Activated T-helper 1 cell treated with anti-CD3 and anti-CD28 coated beads, Interleukin-12 subunit alpha, Interleukin-12 subunit beta, Interleukin-2, Interleukin-4 antibody, amounts not matched to agents 30 ng/mL and 10 ng/mL and 1 ng/mL, durations not matched to agents 14 hours and 24 hours and 36 hours (primary cell): ENCODE measurements at places on chromosomes 2 and 18.

DNA sequence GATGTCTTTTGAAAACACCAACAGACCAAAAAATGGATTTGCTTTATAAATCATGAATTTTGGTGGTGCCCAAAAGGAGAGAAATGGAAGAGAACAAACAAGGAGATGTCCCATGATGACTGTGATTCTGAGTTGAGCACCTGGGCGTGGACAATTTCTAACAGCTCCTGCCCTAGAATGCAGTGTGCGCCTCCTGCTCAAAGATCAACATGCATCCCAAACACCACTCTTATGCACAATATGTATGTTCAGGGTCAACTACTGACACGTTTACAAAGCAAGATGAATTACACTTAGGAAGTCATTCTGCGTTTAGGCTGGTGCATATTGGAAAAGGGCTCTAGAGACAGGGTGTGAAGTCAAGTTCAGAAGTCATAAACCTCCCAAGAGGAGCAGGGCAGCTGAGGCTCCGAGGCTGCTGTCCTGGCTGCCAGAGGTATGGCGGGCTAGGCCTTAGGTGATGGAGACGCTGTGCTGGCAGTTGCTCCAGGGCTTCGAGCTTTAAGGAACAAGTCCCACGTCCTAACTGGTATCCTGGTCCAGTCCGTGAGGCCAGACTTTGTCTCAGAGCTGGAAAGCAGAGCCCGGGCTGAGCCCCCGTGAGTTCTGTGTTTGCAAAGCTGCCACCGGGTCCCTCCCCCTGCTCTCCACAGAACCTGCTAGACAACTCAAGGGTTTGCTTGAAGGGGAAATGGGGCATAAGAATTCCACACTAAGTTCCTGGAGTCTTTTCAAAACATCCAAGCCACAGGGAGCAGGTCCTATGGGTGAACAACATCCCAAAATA, 74.0 kb downstream of the ZNF516 start:
- DNase-seq: no peak

GRCh38 chr2:83686863-83687262, 772.2 kb downstream of the SUCLG1 start:
- DNase-seq: no peak

- no peak for DNase-seq
Measured at GRCh38 chr2:74735564-74735963, 81.5 kb downstream of the SEMA4F start.

GRCh38 chr2:122206101-122206500, 450.6 kb downstream of the TSN start:
- no peak for DNase-seq

- no peak for DNase-seq
Measured at GRCh38 chr2:2561346-2562095, 230.4 kb upstream of the MYT1L start.

DNA sequence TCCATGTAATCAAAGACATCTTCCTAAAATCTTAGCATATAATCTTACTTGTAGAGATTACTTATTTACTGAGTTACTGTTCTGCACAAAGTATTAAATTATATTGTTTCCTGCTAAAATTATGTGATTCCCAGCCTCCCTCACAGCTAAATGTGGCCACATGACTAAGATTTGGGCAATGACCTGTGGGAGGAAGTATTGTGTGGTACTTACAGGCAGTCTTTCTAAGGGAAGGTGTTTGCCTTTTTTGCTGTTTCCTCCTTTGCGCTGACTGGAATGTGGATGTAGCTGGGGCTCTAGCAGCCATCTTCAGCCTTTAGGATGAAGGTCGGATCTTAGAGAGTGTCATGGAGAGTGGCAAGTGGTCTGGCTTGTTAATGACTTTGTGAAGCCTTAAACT, 146.3 kb upstream of the APCDD1 start:
- DNase-seq: no peak

GRCh38 chr2:172995323-172996244, 80.1 kb upstream of the MAP3K20 start:
- no peak for DNase-seq

- no peak for DNase-seq
Measured at GRCh38 chr2:103003750-103004260, 242.0 kb downstream of the TMEM182 start.

DNA sequence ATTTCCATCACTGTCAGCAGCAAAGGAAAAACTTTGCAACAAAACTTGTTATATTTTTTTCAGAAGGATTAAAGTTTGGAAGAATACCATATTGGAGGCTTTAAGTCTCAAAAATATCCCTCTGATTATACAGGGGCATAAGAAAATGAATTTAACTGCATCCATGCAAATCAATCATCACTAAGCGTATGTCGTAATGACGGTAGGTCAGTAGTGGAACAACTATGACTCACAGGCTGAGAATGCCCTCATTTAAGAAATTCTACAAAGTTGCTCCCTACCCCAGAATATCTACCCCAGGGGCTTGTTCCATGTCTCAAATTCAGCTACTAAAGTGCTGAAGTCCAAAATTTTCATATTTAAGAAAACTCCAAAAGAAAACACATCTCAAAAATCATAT, 12.5 kb upstream of the NAB1 start:
- no peak for DNase-seq

DNA sequence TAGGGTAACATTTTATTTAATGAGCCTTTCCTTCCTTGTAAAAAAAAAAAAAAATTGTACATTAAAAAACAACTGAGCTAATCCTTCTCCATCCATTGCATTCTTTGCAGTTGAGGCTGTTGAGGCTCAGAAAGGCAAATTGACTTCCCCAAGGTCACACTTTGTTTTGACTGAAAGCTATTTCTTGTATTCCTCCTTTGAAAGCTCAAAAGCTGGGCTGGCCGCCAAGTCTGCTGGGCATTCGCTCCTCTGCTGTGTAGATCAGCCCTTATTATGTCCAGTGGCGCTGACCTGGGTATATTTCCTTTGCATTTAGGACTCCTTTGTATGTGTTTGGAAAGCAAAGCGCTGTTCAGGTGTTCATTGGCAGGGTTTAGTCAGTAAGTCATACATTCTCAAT, 44.0 kb downstream of the SGPP2 start:
- DNase-seq: no peak

DNA sequence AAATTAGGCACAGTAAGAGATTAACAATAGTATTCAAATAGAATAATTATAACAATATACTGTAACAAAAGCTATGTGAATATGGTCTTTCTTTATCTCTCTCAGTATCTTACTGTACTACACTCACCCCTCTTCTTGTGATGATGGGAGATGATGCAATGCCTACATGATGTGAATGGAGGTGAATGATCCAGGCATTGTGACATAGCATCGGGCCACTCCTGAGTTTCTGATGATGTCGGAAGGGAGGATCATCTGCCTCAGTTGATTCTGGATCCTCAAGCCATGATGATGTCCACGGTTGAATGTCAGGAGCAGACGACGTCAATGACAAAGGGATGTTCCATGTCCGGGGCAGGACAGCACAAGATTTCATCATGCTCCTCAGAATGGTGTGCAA, 268.3 kb upstream of the MGAT5 start:
- DNase-seq: no peak

DNA sequence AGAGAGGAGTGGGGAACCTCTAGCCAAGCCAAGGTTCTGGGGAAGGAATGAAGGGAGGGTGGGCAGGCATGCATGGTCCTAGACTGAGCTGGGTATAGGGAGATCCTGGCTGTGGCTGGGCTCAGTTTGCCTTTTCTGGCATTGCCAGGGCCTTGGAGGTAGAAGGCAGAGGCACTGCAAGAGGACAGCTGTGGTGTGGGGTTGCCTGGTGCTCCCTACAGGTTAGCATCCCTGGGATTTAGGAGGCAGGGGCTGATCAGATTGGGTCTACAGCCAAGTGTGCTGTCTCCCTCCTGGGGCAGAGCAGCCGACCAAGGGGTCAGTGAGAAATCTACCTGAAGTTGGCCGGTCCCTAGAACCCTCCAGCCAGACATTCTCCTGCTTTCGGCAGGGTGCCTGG, 15.9 kb downstream of the ABCG8 start:
- DNase-seq: no peak

DNA sequence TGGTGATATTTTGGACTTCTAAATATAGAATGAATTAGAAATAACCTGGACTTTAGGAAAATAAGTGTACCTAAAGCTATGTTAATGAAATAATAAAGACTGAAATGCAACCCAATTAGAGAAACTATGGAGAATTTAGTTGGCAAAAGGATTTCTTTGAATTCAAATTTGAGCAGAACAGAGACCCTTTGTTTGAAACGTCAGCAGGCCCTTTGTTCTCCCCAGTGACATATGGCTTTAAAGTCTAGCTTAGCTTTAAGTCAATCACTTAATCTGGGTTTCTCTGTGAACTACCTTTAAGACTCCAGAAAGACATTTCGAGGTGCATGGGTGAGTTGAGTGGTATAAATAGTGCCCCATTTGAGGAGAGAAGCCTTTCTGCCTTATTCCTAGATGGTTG, 130.5 kb upstream of the CREB1 start:
- DNase-seq: no peak

- no peak for DNase-seq
Measured at GRCh38 chr2:175135862-175136261, 32.1 kb downstream of the ATF2 start.

- no peak for DNase-seq
Measured at GRCh38 chr2:37616677-37617005, 54.8 kb downstream of the CDC42EP3 start.

- no peak for DNase-seq
Measured at GRCh38 chr2:39954346-39954745, 175.3 kb upstream of the THUMPD2 start.

- DNase-seq: no peak
Measured at GRCh38 chr2:112692918-112693317, 27.9 kb upstream of the NT5DC4 start.

GRCh38 chr2:164737612-164738081, 104.0 kb downstream of the COBLL1 start:
- DNase-seq: no peak

DNA sequence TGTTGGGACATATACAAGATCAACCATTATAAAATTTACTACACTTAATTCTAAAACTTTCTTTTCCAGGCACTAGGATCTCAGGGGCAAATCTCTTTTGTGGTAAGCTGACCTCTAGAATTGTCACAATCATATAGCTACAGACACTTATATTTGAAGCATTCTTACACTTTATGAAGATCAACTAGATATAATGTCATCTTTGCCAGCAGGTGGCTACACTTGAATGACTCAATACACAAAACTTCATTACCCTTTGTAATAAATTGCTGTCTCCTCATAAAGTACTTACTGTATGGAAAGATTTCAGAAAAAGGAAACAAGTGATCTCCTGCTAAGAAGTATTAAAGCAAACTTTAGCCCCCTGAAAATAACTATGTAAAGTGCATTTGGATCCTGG, 77.8 kb downstream of the RDH14 start:
- no peak for DNase-seq

- no peak for DNase-seq
Measured at GRCh38 chr2:18372641-18373040, 187.8 kb downstream of the RDH14 start.

GRCh38 chr2:210190345-210190744, 19.1 kb upstream of the KANSL1L start:
- no peak for DNase-seq

DNA sequence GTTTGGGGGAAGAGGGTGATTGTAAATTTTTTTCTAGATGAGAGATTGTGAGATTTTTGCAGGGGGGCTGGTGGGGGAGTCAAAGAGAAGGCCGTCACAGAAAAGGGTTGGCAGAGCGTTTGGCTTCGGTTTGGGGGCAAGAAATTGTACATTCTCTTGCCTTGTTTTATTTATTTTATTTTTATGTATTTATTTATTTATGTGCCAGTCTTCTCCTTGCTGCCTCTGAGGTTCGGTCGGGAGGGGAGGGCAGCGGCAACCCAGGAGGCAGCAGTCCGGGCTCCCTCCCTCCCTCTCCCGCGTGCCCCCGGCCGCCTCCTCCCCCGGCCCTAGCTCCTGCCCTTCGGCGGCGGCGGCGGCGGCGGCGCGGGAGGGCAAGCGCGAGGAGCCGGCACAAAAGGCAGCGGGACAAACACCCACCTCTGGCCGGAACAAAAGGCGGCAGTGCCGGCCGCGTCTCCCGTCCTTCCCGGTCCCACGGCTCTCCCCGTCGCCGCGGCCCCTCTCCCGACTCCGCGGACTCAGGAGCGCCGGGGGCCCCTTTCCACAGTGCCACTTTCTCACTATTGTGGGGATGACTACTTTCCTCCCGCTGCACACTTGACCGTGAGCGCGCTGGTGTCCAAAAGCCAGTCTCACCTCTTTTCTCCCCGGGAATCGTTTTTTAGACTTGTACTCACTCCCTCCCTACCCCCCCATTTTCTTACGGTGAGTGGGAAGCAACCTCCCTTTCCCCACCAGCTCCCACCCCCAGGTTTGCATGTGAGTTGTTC, 1.2 kb downstream of the BCL11A start:
- DNase-seq: no peak

GRCh38 chr2:191560411-191560980, 117.4 kb upstream of the NABP1 start:
- no peak for DNase-seq

DNA sequence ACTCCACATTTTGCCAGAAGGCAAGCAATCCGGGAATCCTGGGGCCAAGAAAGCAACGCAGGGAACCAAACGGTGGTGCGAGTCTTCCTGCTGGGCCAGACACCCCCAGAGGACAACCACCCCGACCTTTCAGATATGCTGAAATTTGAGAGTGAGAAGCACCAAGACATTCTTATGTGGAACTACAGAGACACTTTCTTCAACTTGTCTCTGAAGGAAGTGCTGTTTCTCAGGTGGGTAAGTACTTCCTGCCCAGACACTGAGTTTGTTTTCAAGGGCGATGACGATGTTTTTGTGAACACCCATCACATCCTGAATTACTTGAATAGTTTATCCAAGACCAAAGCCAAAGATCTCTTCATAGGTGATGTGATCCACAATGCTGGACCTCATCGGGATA, 26.8 kb downstream of the B3GNT2 start:
- no peak for DNase-seq

GRCh38 chr2:224561234-224562005, 23.7 kb downstream of the CUL3 start:
- no peak for DNase-seq

GRCh38 chr2:7018767-7019166, 101.6 kb downstream of the RNF144A start:
- DNase-seq: no peak

GRCh38 chr2:42076357-42077225, 28.8 kb downstream of the PKDCC start:
- no peak for DNase-seq

- no peak for DNase-seq
Measured at GRCh38 chr2:236833501-236834073, 252.1 kb upstream of the COPS8 start.
